IMR-90 (cell line): ENCODE measurements at places on chromosomes 5 and 9.

DNA sequence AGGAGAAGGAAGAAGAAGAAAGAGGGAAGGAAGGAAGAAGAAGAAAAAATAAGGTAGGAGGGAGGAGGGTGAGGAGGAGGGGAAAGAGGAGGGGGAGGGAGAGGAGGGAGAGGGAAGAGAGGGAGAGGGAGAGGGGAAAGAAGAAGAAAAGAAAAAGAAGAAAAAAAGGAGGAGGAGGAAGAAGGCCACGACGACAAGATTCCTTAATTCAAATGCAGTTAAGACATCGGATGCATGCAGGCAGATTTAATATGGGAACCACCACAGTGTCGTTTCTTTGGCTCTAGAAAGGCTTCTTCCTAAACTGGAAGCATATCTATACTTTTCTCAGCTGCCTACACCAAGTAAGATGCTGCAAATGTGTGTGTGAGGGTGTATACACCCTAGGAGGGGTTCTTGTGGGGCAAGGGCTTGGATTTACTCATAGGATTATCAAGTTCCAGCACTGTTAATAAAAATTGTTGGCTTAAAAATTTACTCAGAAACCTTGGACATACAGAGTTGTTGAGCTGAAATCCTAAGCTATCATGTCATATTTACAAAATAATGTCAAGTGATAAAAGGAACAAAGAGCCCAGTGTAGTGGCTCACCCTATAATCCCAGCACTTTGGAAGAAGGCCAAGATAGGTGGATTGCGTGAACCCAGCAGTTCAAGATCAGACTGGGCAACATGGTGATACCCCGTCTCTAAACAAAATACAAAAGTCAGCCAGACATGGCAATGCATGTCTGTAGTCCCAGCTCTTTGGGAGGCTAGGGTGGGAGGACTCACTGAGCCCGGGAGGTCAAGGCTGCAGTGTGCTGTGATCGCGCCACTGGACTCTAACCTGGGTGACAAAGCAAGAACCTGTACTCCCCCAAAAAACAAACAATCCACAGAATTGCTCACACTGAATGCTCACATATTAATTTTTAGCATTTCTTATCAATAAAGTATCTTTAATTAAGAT lies 108.5 kb downstream of the UBAP2 start:
- DNase-seq, result no peak

DNA sequence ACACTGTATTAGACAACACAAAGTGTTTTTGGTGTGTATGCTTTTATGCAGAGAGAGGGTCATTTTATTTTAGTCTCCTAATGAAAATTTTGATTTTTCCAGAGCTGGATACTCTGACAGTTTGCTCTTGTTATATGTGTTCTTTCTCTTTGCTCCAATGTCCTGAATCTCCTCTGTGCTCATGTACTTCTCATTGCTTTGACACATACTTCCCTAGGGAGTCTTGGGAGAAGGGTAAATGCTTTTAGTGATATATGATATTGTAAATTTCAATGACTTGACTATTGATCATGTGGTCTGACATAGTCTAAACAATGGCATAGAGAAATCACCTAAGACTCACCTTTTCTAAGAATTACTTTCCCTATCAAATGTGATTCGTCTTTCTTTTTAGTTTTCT lies 972.6 kb upstream of the EDIL3 start:
- no peak for DNase-seq

DNA sequence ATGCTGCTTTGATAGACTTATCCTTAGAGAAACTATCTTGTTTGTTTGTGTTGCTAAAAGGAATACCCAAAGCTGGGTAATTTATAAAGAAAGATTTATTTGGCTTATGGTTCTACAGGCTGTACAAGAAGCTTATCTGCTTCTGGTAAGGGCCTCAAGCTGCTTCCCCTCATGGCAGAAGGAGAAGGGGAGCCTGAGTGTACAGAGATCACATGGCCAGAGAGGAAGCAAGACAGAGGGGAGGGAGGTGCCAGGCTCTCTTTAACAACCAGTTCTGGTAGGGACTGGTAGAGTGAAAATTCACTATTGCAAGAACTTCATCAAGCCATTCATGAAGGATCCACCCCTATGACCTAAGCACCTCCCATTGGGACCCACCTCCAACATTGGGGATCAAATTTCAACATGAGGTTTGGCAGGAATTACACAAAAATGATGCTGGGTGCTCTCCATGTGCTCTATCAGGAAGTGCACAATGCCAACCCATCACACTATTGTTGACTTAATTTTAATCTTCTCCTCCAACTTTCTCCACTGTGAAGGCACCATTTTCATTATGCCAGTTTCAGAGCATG lies 115.1 kb upstream of the SHB start:
- no peak for DNase-seq

DNA sequence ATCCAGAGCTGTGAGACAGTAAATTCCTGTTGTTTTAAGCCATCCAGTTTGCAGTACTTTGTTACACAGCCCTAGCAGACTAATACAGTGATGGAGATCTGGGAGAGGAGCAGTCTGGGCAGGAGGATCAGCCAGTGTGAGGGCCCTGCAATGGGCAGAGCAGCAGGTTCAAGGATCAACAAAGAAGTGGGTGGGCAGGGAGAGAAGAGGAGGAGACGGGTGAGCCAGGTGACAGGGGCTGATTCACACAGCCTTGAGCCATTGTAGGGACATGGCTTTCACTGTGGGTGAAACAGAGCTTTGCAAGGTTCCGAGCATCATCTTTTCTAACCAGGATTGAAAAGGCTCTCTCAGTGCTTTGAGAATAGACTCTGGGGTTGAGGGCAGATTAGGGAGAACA lies 88.2 kb upstream of the MVB12B start:
- no peak for DNase-seq

DNA sequence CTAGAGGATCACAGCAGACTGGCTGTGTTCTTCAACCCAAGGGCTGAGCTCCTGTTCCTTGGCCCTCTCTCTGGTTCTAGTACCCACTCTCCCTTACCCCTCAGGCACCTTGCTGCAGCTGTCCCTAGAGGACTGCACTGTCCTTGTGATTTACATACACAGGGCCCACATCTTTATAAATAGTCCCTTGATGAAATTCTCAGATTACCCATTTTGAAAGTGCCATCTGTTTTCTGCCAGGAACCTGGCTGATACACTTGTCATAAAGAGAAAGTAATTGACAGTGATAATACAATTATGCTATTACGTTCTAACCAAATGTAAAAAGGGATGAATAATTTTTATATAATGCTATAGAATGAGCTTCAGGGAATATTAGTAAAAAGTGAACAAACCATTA lies 16.5 kb upstream of the SPARC start:
- no peak for DNase-seq
